Activated CD4-positive, alpha-beta T cell treated with anti-CD3 and anti-CD28 coated beads, Interleukin-2, amount 10 ng/mL, durations not matched to agents 7 days and 5 days (primary cell): ENCODE measurements at places on chromosomes 7 and 10.

GRCh38 chr10:22002591-22003176 is 846 bp downstream of the DNAJC1 start:
- peaks cover 11% of the 10 kb centered on the region for H3K27me3 ChIP-seq
- DNase-seq = no peak
- peaks cover 38% of the 10 kb centered on the region for H3K4me1 ChIP-seq
- H3K4me3 ChIP-seq = peak overlapping the region; percentile 85

DNA sequence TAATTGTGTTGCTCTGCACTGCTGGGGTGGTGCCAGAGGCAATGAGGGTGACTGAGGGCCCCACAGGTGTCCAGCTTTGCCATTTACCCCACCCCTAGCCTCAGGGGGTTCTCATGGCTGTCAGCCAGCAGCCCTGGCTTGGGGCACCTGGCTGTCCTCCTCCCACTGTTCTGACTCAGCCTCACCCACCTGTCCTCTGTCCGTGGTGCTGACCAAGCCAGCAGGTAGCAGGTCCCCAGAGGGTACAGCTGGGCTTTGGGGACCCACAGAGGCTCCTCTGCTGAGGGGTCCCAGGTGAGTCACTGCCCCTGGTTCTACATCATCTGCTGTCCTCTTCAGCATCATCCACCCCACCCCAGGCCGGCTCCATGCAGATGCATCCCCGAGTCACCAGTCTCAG is 32.2 kb upstream of the ZNF716 start:
- no peaks in the 10 kb centered on the region for H3K36me3 ChIP-seq
- DNase-seq = no peak
- H3K4me3 ChIP-seq = no peak overlapping the region
- H3K27ac ChIP-seq = no peak overlapping the region

DNA sequence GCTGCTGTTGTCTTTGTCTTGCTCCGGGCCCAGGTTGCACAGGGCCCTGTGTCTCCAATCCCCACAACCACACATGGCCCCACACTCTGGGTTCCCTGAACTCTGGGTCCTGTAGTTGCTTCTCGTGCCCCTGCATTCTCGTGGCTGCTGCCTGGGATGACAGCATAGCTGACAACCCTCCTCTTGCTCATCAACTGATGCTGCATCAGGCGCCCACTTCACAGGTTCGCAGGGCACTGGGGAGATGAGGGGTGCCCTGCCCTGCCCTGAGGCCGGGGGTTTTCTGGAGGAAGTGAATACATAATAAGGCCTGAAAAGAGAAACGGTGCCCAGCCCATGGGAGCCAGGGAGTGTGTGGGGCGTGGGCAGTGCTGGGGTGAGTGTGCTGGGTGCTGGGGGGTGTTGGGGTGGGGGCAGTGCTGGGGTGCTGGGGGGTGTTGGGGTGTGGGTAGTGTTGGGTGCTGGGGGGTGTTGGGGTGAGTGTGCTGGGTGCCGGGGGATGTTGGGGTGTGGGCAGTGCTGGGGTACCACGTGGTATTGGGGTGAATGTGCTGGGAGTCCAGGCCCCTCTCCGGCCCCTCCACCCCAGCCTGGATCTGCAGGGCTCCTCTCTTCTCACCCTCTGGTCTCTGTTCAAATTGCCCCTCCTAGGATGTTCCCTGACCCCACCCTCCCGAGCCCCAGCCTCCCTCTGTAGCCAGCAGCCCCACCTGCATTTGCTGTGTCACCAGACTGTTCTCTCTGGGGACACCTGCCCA is 2.0 kb upstream of the MTG1 start:
- no peak for DNase-seq
- H3K27me3 ChIP-seq = no peaks in the 10 kb centered on the region
- H3K27ac ChIP-seq = peak overlapping the region; percentile 80
- peaks cover 11% of the 10 kb centered on the region for H3K36me3 ChIP-seq

DNA sequence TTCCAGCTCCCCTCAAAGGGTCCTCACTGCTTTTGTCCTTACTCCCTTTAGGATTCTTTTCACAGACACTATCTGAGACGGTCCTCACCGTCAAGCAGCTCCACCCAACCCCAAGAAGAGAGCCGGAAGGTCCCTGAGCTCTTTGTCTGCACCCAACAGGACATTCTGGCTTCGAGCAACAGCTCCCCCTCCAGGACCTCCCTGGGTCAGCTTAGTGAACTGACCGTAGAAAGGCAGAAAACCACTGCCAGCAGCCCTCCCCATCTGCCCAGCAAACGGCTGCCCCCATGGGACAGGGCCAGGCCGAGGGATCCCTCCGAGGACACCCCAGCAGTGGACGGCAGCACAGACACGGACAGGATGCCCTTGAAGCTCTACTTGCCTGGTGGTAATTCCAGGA is 19.9 kb downstream of the MINDY4 start:
- no peak overlapping the region for H3K4me3 ChIP-seq
- H3K4me1 ChIP-seq = peaks cover 9% of the 10 kb centered on the region
- no peak for DNase-seq
- no peaks in the 10 kb centered on the region for H3K27me3 ChIP-seq

DNA sequence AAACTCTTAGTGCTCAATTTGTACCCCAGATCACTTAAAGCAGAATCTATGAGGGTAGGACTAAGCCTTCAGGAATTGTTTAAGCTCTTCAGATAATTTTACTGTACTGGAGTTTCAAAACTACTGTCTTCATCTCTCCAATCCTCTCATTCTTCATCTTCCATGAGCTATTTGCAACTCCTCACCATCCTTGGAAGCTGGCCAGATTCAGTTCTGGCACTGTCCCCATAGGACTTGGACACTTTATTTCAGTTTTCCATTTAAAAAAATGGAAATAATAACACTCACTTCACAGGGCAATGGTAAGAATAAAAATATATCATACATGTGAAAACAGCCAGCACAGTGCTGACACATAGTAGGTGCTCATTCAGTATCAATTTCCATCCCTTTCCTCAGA is 74.6 kb downstream of the PPP1R17 start:
- no peak for DNase-seq
- no peak overlapping the region for H3K27ac ChIP-seq
- no peaks in the 10 kb centered on the region for H3K4me1 ChIP-seq
- no peaks in the 10 kb centered on the region for H3K27me3 ChIP-seq
- no peak overlapping the region for H3K4me3 ChIP-seq
- no peaks in the 10 kb centered on the region for H3K36me3 ChIP-seq

DNA sequence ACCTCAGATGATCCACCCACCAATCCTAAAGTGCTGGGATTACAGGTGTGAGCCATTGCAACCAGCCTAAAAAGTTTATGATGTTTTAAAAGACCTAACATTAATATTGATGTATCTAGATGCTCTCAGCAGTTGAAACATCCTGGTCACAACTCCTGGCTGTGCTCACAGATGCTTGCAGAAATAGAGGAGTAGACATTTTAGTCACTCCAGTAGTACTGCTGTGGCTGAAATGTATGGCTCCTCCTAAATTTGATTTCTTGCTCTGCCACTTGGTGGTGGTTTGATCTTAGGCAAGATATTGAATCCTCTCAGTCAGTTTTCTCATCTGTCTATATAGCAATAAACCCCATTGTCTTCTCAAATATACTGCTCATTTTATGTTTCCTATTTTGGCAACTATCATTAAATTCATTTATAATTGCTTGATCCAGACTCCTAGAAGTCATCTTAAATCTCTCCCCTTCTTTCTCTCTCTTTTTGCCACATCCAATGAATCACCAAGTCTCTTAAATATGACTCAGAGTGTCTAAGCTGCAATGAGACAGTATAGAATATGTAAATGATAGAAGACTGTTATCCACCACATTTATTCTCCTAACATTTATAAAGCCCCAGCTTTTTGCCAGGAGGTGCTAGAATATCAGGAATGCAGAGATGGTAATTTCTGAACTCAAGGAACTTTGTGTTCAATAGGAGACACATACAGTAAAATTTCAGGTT is 78.1 kb upstream of the NRBF2 start:
- no peak for DNase-seq
- peaks cover 15% of the 10 kb centered on the region for H3K27me3 ChIP-seq
- H3K27ac ChIP-seq = no peak overlapping the region
- no peaks in the 10 kb centered on the region for H3K4me1 ChIP-seq
- H3K4me3 ChIP-seq = no peak overlapping the region
- no peaks in the 10 kb centered on the region for H3K36me3 ChIP-seq

- peaks cover 18% of the 10 kb centered on the region for H3K4me1 ChIP-seq
- no peak for DNase-seq
- H3K4me3 ChIP-seq = no peak overlapping the region
- no peak overlapping the region for H3K27ac ChIP-seq
- H3K36me3 ChIP-seq = peaks cover 4% of the 10 kb centered on the region
- no peaks in the 10 kb centered on the region for H3K27me3 ChIP-seq
Measured at GRCh38 chr10:78357141-78358063, 323.7 kb downstream of the RPS24 start.

GRCh38 chr7:102426268-102427018 is 6.9 kb upstream of the ORAI2 start:
- peak; percentile 83 for DNase-seq
- H3K4me3 ChIP-seq = peak overlapping the region; percentile 81
- H3K27ac ChIP-seq = peak overlapping the region; percentile 100

DNA sequence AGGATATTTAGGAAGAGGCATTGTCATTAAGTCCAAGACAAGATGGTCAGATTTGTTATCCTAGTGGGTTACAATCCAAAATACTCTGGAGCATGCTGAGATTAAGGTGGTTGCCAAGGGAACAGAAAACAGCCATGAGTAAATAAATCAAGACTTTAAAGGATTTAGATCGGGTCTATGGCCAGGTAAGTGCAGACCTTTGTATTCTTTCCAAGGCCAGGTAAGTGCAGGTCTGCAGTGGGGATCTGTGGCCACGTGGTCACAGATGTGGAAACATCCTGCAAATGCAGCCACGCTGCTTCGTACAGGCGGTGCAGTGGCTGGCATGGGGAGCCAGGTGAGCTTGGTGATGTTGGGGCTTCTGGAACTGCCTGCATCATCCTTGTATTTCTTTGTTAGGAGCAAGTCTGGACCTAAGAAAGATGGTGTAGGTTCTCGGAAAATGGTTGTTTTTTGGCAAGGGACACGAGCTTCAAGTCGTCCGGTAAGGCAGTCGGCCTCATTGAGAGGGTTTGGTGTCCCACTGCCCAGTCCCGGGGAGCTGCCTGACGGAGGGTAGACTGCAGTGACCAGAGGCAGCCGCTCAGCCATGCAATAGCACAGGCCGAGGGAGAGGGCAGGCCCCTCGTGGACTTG is 21.8 kb downstream of the ZNF775 start:
- H3K4me1 ChIP-seq = peaks cover 21% of the 10 kb centered on the region
- no peak for DNase-seq
- H3K27me3 ChIP-seq = no peaks in the 10 kb centered on the region
- H3K36me3 ChIP-seq = peaks cover 3% of the 10 kb centered on the region

DNA sequence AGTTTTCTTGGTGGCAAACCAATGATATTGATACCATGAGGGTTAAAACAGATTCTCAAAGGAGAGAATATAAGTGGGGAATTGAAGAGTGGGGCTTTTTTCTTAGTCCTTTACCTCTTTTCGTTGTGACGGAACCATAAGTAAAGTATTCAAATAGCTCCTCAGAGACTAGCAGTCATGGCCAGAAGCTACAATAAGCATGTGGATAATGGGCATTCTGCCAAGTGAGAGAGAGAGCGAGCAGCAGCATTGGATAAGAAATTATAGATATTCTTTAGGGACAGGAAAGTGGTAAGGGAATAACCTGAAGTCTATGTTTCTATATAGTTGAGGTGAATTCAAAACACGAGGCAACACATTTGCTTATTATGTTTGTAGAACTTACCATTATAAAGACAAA is 235.1 kb downstream of the SEMA3E start:
- no peak overlapping the region for H3K4me3 ChIP-seq
- H3K27me3 ChIP-seq = no peaks in the 10 kb centered on the region
- no peaks in the 10 kb centered on the region for H3K36me3 ChIP-seq
- no peak overlapping the region for H3K27ac ChIP-seq
- H3K4me1 ChIP-seq = no peaks in the 10 kb centered on the region

DNA sequence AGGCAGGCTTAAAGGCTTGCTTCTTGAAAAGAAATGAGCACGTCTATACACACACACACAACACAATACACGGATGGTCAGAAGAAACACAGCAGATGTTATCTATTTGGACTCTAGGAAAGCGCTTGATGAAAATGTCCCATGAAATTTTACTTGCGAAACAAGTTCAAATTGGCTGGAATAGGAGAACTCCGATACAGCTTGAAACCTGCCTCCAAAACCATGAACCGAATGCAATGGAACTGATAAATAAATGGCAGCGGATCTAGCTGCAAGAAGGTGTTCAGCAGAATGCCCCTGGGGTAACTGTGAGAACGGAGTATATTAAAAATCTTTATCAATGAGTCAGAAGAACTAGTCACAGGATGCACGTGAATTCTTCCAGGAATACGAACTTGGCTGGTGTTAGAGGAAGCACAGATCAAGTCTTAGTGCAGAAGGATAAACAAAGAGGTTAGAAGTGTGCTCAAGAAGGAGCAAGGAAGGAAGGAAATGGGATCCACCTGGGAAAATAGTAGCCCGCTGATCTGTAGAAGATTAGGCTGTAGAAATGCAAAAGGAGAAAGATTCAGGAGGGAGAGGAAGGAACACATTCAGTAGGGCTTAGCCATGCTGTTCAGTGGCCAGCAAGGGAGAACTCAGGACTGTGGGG is 142.0 kb upstream of the PRKCQ start:
- no peak for DNase-seq
- H3K27ac ChIP-seq = no peak overlapping the region
- no peak overlapping the region for H3K4me3 ChIP-seq
- H3K27me3 ChIP-seq = peaks cover 55% of the 10 kb centered on the region
- H3K4me1 ChIP-seq = peaks cover 2% of the 10 kb centered on the region

GRCh38 chr10:84715911-84716310 is 387.5 kb downstream of the CCSER2 start:
- no peak overlapping the region for H3K27ac ChIP-seq
- no peaks in the 10 kb centered on the region for H3K4me1 ChIP-seq
- peak; percentile 10 for DNase-seq
- no peak overlapping the region for H3K4me3 ChIP-seq

- no peaks in the 10 kb centered on the region for H3K36me3 ChIP-seq
- no peak overlapping the region for H3K4me3 ChIP-seq
- DNase-seq = no peak
Measured at GRCh38 chr7:32161708-32162107, 91.5 kb upstream of the PDE1C start.

DNA sequence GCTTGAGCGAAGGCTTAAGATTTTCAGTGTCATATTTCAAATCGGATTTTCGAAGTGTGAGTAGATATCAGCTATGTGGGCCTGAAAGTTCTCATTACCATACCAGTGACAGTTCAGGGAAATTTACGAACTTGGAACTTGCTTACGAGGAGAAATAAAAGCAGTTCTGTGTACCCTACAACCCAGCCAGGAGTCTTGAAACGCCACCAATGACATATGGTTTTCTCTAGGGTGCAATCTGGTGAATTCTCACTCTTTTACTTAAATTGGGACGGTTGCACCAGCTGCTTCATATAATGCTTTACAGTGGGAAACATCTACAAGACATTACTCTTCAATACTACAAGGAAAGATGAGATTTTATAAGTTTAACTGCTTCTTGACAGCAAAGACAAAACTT is 253.6 kb upstream of the FOXK1 start:
- H3K36me3 ChIP-seq = no peaks in the 10 kb centered on the region
- no peak for DNase-seq
- no peak overlapping the region for H3K27ac ChIP-seq
- H3K27me3 ChIP-seq = no peaks in the 10 kb centered on the region

GRCh38 chr10:86164960-86165630 is 201.5 kb downstream of the GRID1 start:
- no peaks in the 10 kb centered on the region for H3K27me3 ChIP-seq
- H3K27ac ChIP-seq = no peak overlapping the region
- H3K4me3 ChIP-seq = no peak overlapping the region
- no peaks in the 10 kb centered on the region for H3K36me3 ChIP-seq
- no peaks in the 10 kb centered on the region for H3K4me1 ChIP-seq
